ENCODE measurements at places on chromosomes 3 and 15.

DNA sequence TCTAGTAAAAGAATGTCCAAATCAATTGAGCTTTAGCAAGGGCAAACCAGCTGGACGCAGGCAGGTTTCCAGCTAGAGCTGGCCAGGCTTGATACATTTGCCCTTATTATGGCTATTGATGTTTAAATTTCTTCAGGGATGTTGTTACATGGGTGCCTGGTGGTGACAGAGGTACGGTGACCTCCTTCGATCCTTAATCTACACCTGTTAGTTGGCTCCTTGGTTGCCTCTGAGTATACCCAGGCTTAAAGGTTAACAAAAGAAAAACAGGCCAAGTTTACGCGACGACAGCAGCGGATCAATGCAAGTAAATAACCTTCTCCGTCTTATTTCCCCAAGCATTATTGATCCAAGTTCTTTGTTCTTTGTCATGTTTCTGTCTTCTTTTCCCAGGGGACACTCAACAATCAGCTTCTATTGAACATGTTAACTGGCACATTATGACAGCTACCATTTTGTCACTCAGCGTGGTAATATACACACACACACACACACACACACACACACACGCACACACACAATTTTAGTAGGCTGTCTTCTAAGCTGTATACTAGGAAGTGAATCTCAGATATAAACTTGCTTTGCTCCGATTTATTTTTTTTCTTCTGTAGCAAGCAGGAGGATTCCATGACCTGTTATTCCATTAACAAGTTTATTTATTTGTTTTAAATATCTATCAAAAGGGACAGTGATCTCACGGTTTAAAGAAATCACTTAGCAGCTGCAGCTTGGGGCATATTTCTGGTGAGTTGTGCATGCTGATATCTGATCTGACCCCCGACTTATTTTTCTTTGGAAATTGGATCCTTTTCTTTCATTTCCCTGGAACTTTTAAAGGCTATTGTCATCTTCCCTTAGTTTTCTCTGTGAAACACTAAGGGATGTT lies 844.7 kb downstream of the MCTP2 start:
- no peak overlapping the region for H3K4me3 ChIP-seq
- no peak for DNase-seq
- no peak overlapping the region for H3K27ac ChIP-seq
- no peaks in the 10 kb centered on the region for H3K4me1 ChIP-seq

DNA sequence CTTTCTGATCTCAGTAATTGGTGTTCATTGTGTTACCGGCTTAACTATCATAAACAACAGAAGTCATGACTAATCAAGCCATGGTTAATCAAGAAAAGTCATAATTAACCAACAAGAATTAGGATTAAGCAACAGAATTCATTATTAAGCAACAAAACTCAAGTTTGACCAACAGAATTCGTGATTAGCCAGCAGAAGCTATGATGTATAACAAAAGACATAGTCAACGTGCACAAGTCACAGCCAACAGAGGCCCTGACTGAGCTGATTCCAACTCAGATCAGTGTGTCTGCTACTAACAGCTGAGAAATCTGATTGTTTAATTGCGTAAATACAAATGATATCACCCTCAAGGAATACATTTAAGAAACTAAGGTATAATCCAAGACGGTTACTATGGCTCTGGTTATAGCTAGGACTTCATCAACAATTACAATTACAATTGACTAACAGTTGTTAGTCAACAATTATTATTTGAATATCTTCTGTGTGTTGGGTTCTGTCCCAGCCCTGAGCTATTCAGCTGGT lies 67.7 kb downstream of the RARB start:
- no peaks in the 10 kb centered on the region for H3K4me1 ChIP-seq
- no peaks in the 10 kb centered on the region for H3K36me3 ChIP-seq
- H3K27ac ChIP-seq: no peak overlapping the region
- DNase-seq: no peak
- H3K27me3 ChIP-seq: no peaks in the 10 kb centered on the region
- H3K4me3 ChIP-seq: no peak overlapping the region

DNA sequence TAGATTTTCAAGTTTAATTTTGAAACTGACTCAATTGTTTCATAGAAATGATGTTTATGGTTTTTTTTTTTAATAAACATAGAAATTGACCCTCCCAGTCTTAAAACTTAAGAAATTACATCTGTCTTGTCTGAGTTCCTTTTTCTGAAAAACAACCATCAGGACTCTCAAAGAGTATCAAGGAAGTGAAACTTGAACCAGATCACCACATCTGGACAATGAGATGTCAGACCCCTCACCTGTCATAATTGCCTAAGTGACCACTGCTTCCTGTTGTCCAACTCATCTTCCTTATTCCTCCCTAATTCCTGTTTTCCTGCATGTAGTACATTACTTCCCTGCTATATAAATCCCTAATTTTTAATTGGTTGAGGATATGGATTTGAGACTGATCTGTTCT lies 441.5 kb upstream of the ARHGEF26 start:
- H3K4me1 ChIP-seq: no peaks in the 10 kb centered on the region
- H3K27me3 ChIP-seq: no peaks in the 10 kb centered on the region
- no peak overlapping the region for H3K27ac ChIP-seq
- H3K36me3 ChIP-seq: no peaks in the 10 kb centered on the region
- DNase-seq: no peak

- no peak overlapping the region for H3K4me3 ChIP-seq
- no peaks in the 10 kb centered on the region for H3K4me1 ChIP-seq
- no peaks in the 10 kb centered on the region for H3K36me3 ChIP-seq
- no peak overlapping the region for H3K27ac ChIP-seq
- no peaks in the 10 kb centered on the region for H3K27me3 ChIP-seq
These were observed 374.0 kb upstream of the CBLB start for GRCh38 chr3:106242781-106243180.

DNA sequence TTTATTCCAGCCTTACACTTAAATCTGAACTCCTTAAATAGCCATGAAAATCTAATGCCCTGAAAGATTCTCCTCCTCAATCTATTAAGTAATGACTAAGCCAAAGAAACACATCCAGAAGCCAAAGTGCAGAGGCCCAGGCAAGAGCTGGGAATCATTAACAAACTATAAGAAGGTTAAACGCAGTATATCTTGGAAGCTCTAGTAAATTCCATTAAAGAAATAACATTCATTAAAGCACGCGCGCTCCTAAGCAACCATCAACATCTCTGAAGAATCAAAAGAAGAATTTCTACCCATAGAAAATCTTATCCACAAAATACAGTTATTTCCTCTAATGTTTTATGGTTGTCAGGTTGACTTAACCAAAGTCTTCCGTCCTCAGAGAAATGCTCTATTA lies 29.5 kb downstream of the MB21D2 start:
- no peaks in the 10 kb centered on the region for H3K36me3 ChIP-seq
- H3K4me3 ChIP-seq: no peak overlapping the region
- H3K27me3 ChIP-seq: no peaks in the 10 kb centered on the region
- H3K4me1 ChIP-seq: peaks cover 12% of the 10 kb centered on the region
- DNase-seq: no peak

DNA sequence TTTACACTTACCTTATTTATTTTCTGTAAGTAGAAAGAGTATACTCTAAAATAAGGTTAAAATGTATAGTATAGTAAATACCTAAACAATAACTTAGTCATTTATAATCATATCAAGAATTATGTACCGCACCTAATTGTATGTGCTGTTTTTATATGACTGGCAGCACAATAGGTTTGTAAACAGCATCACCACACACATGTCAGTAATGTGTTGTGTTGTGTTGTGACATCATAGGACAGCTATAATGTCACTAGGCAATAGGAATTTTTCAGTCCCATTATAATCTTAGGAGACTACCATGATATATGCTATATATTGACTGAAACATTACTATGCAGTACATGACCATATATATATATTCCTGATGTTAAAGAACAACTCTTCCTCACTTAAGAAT lies 99.9 kb upstream of the CNTN4 start:
- no peak overlapping the region for H3K27ac ChIP-seq
- H3K27me3 ChIP-seq: no peaks in the 10 kb centered on the region
- no peaks in the 10 kb centered on the region for H3K36me3 ChIP-seq
- no peak for DNase-seq
- no peaks in the 10 kb centered on the region for H3K4me1 ChIP-seq
- H3K4me3 ChIP-seq: no peak overlapping the region

DNA sequence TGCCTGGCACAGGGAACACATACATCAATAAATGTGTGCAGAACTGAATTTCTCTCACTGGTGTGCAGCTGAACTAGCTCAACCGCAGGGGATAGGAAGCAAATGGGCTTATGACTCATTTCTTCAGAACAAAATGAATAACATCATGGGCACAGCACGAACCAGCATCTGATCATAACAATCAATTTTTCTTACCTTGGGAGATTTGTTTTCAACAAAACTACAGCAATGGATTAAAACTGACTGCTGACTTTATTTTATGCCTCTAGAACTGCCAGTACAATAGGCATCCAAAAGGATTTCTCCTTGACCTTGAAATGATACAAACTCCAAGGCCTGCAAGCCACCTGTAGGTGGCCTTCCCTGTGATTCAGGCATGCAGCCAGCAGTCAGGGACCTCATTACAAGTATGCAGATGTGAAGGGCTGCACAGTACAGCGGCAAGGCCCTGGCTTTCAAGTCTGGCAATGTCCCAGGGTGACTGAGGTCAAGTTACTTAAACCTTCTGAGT lies 26.1 kb downstream of the TAMM41 start:
- no peak overlapping the region for H3K4me3 ChIP-seq
- no peak overlapping the region for H3K27ac ChIP-seq
- H3K4me1 ChIP-seq: no peaks in the 10 kb centered on the region
- DNase-seq: no peak
- H3K27me3 ChIP-seq: no peaks in the 10 kb centered on the region
- H3K36me3 ChIP-seq: peaks cover 24% of the 10 kb centered on the region

GRCh38 chr3:102802819-102803420 lies 368.1 kb downstream of the ZPLD1 start:
- H3K27me3 ChIP-seq: no peaks in the 10 kb centered on the region
- no peaks in the 10 kb centered on the region for H3K36me3 ChIP-seq
- no peaks in the 10 kb centered on the region for H3K4me1 ChIP-seq
- no peak overlapping the region for H3K4me3 ChIP-seq
- H3K27ac ChIP-seq: no peak overlapping the region

DNA sequence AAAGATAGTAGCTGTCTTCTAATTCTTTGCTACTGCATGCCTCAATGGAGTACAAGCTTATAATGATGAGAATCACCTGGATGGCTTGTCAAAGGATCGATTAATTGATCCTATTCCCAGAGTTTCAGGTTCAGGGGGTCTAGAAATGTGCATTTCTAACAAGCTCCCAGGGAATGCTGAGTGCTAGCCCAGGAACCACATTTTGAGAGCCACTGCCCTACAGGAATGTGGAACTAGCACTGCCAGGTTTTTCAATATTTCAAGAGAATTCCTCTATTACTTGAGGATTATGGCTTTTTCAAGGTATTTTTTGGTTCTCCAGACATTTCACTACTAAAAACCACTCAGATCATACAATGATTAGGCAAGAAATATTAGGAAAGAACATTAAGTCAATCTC lies 52.7 kb downstream of the RARB start:
- DNase-seq: no peak
- no peaks in the 10 kb centered on the region for H3K36me3 ChIP-seq
- no peaks in the 10 kb centered on the region for H3K27me3 ChIP-seq
- no peaks in the 10 kb centered on the region for H3K4me1 ChIP-seq
- H3K4me3 ChIP-seq: no peak overlapping the region

DNA sequence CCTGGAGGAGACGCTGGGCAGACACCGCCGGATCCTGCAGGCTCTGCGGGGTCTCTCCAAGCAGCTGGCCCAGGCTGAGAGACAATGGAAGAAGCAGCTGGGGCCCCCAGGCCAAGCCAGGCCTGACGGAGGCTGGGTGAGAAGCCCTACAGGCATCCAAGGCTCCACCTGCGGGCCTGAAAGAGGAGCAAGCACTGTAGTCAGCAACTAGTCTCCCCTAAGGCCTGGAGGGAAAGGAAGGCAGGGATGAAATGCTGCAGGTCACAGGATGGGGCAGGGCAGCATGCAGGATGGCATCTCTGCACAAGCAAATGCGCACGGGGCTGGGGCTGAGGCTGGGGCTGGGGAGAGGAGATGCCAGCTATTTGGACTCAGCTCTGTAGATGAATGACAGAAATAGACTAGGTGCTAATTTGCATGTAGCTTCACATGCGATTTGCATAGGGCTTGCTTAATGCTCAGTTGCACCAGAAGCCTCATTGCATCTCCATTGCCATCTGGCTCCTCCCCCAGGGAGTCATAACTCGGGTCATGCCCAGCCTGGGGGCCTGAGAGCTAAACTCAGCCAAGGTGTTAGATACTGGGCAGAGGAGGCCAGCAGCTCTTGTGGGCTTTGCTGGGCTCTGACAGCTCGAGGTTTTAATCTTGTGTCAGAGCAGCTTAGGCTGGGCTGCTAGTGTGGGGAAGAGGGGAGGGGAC lies 5.2 kb upstream of the CPLX3 start:
- H3K4me3 ChIP-seq: no peak overlapping the region
- no peak overlapping the region for H3K27ac ChIP-seq
- peaks cover 69% of the 10 kb centered on the region for H3K27me3 ChIP-seq
- H3K36me3 ChIP-seq: no peaks in the 10 kb centered on the region
- no peak for DNase-seq

- H3K4me1 ChIP-seq: peaks cover 35% of the 10 kb centered on the region
- peak overlapping the region; percentile 93 for H3K27ac ChIP-seq
- peak overlapping the region; percentile 99 for H3K4me3 ChIP-seq
- peak; percentile 37 for DNase-seq
These were observed 750 bp downstream of the SLC33A1 start for GRCh38 chr3:155853214-155854140.

DNA sequence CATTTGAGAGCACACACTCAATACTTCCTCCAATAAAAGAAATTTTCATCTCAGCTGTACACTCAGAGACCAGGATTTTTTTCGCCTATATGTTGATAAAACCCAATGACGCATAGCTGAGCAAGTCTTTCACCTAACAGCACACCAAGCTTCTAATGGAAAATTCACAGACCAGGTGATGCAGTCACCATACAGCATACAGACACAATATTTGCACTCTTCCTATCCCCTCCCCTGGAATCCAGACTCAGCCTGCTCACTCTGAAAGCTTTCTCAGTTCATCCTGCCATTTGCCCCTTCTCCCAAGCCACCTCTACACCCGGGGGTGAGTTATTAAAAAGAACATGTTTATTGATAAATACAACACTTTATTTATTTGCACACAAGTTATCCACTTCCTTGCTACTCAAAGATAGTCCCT lies 1.7 kb downstream of the TBC1D5 start:
- H3K4me1 ChIP-seq: peaks cover 24% of the 10 kb centered on the region
- peak overlapping the region; percentile 97 for H3K27ac ChIP-seq
- no peaks in the 10 kb centered on the region for H3K36me3 ChIP-seq
- no peaks in the 10 kb centered on the region for H3K27me3 ChIP-seq
- H3K4me3 ChIP-seq: peak overlapping the region; percentile 73
- no peak for DNase-seq

GRCh38 chr3:182412066-182412465 lies 381.2 kb upstream of the ATP11B start:
- no peaks in the 10 kb centered on the region for H3K4me1 ChIP-seq
- DNase-seq: no peak
- no peaks in the 10 kb centered on the region for H3K27me3 ChIP-seq
- H3K27ac ChIP-seq: no peak overlapping the region
